ENCODE measurements at places on chromosomes 5 and 9. TPM values are rescaled to one million over a fixed set of nuclear protein-coding genes. Genes with fewer than 3 reads are reported as not detected.
A peak's percentile ranks its signal among the peaks of the same experiment; 100 is the strongest.

MACROH2A1 gene
- total RNA-seq, result 179 TPM

C9orf50 gene
- not detected for total RNA-seq

TMEM8B gene
- 13.7 TPM for total RNA-seq

PHYHD1 gene
- 46.5 TPM for total RNA-seq

CER1 gene
- not detected for total RNA-seq

FBP2 gene
- total RNA-seq, result not detected

GARIN3 gene
- not detected for total RNA-seq

CARD9 gene
- total RNA-seq, result 10.0 TPM

ACTBL2 gene
- not detected for total RNA-seq

IFNK gene
- not detected for total RNA-seq

SMIM33 gene
- total RNA-seq, result not detected

ECPAS gene
- total RNA-seq, result 84.9 TPM

LYRM7 gene
- total RNA-seq, result 6.0 TPM

DNA sequence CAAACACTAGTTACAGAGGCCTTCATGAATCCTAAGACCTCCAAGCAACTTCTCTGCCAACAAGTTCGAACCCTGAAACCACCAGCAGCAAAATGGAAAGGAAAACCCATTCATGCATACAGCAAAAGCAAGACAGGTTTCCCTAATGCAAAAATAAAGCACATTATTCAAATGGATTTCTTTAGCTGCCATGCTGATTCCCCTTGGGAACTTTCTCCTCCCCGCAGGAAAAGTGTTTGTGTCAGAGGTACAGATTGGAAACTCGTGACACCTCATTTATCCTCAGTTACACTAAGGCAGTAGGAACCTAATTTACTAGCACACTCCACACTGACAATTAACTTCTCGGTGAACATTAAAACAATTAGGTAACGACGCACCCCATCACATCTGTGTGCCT, 63.4 kb downstream of the TLE1 start:
- H3K36me3 ChIP-seq, result no peaks in the 10 kb centered on the region
- DNase-seq, result no peak
- no peak overlapping the region for H3K27ac ChIP-seq
- no peak overlapping the region for H3K4me3 ChIP-seq
- no peaks in the 10 kb centered on the region for H3K27me3 ChIP-seq
- no peaks in the 10 kb centered on the region for H3K4me1 ChIP-seq

DNA sequence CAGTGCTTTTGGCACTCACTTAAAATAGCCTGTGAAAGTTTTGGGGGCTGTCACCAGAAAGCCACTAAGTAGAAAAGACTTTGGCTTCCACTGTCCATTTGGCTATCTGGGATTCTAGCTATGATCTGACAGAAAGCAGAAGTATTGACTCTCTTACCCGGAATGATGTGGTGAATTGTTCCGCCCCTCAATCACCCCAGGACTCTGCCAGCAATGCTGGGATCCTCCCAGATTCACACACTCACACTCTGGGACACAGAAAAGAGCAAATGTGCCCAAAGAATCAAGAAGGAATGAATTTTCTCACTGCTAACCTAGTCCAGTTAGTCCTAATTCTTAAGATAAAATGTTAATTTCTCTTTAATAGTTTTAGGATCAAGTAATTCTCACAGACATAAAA, 576.9 kb downstream of the BNC2 start:
- H3K27ac ChIP-seq, result no peak overlapping the region
- no peak overlapping the region for H3K4me3 ChIP-seq
- H3K36me3 ChIP-seq, result no peaks in the 10 kb centered on the region
- H3K27me3 ChIP-seq, result no peaks in the 10 kb centered on the region
- H3K4me1 ChIP-seq, result no peaks in the 10 kb centered on the region

DNA sequence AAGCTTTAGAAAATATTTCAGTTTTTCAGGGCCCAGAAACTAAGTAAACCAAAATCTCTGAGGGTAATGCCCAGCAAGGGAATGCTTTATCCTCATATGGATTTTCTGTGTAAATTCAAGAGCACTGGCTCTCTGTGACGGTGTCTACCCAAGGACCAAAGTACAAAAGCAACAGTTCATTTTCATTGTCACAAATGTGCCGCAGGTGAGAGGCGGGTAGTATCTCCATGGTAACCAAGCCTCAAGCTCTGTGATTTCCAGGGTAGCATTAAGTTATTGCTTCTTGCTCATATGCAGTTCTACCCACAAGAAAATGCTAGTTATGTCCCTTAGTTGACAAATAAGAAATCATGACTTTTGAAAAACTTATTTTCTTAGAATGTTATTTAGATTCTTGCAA, 164.3 kb downstream of the MTRR start:
- no peaks in the 10 kb centered on the region for H3K36me3 ChIP-seq
- H3K4me1 ChIP-seq, result no peaks in the 10 kb centered on the region
- no peak overlapping the region for H3K4me3 ChIP-seq

DNA sequence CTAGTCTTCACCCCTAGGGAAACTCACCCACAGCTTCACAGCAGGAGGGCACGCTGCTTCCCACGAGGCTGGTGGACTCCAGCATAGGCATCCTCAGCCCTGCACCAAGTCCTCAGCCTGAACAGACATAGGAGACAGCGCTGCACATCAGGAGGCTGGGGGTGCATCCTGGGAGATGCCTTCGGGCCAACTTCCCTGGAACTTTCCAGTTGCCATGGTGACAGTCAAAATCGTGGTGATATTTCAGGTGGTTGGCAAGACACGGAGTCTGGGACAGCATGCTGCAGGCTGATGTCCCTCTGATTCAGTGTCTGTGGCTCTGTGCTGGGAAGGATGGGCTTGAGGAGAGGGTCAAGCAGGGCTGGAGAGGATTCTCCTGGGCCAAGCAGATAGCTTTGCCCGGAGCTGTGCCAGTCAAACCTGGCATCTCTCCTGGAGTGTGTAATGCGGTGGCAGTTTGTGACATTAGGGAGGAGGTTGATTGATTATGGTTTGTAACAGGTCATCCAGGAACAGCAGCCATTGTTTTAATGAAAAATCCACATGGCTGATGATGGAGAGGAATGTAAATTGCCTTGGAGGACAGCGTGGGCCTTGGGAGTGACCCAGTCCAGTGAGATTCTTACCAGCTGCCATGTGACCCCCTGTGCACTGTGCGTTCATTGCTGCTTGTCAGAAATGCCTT, 35.6 kb upstream of the SEMA4D start:
- no peaks in the 10 kb centered on the region for H3K36me3 ChIP-seq
- no peaks in the 10 kb centered on the region for H3K27me3 ChIP-seq
- H3K27ac ChIP-seq, result no peak overlapping the region
- H3K4me1 ChIP-seq, result peaks cover 13% of the 10 kb centered on the region

GRCh38 chr5:83101514-83101913, 24.2 kb downstream of the XRCC4 start:
- DNase-seq, result no peak
- no peaks in the 10 kb centered on the region for H3K27me3 ChIP-seq
- H3K36me3 ChIP-seq, result no peaks in the 10 kb centered on the region
- H3K4me1 ChIP-seq, result peaks cover 8% of the 10 kb centered on the region

- no peaks in the 10 kb centered on the region for H3K27me3 ChIP-seq
- H3K4me1 ChIP-seq, result peaks cover 21% of the 10 kb centered on the region
- no peak overlapping the region for H3K4me3 ChIP-seq
These were observed 2.9 kb upstream of the PHF2 start for GRCh38 chr9:93573516-93573828.

DNA sequence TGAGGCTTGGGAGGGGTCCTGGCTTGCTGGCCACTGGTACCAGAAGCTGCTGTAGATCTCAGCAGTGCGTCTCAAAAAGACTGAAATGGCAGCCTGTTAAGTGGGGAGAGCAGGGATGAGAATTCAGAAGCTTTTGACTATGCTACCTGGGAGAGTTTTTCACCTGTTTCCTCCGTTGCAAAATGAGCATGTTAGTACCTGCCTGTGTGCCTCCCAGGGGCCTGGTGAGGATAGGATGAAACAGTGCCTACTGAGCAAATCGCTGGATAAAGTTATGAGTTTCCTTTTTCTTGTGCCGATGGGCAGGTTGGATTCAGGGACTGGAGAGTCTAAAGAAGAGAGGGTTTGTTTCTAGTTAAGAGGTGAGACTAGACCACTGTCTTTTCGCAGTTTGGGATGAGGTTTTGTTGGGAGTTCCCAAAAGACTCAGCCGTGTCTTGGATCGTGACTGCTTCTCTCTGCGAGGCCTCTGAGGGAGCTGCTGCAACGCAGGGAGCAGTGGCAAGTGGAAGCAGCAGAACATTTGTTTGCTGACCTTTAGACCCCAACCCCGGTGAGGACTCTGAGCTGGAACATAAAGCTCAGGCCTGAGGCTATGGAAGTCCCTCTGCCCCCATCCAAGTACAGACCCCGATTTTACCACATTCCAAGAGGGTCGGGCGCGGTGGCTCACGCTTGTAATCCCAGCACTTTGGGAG, 1.4 kb downstream of the RALGPS1 start:
- H3K4me1 ChIP-seq, result peaks cover 6% of the 10 kb centered on the region
- no peaks in the 10 kb centered on the region for H3K36me3 ChIP-seq
- peak overlapping the region; percentile 50 for H3K4me3 ChIP-seq
- no peak for DNase-seq

- H3K36me3 ChIP-seq, result no peaks in the 10 kb centered on the region
- no peak overlapping the region for H3K27ac ChIP-seq
- no peaks in the 10 kb centered on the region for H3K27me3 ChIP-seq
- DNase-seq, result no peak
These were observed 272.0 kb downstream of the EFNA5 start for GRCh38 chr5:107398703-107399102.

DNA sequence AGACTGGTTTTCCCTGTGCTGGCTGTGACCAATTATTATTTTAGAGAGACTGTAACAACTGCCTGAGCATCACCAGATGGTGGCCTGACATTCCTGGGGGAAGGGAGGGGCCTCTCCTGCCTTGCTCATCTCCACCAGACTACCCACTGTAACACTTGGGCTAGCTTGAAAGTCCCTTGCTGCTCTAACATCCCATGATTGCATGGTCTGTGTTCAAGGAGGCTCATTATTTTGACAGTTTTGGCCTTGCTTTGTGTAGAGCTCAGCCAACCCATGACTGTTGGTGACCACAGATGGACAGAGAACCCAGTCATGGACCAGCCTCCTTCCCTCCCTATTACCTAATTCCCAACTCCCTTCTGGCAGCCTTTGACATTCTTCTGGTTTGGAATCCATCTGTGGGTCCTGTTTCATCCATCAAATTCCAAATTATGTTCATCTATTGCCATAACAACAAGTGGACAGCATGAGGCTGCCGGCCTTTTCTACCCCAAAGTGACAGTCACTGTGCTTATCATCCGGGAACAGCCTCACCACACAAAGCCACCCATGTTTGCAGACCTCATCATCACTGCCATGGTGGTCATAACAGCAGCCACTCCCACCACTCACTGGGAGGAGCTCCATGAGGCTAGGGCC, 49.0 kb upstream of the ICE1 start:
- no peak overlapping the region for H3K27ac ChIP-seq
- DNase-seq, result no peak
- H3K36me3 ChIP-seq, result no peaks in the 10 kb centered on the region
- no peak overlapping the region for H3K4me3 ChIP-seq
- H3K4me1 ChIP-seq, result no peaks in the 10 kb centered on the region

DNA sequence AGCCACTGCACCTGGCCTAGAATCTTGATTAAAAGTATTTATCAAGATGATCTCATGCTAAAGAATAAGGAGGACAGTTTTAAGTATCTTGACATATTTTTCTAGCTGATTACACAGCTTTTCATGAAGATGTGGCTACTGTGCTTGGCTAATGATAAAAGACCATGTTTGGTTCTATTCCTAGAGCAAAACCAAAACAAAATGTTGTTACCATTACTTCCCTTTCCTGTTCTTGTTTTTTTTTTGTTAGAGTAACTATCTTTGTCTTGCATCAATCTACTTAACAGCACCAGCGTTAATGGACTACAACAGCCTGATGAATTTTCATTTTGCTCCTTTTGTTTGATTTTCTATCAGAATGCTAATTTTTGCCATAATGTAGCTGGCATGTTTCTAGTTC, 86.2 kb upstream of the DHFR start:
- no peaks in the 10 kb centered on the region for H3K4me1 ChIP-seq
- no peak overlapping the region for H3K4me3 ChIP-seq
- H3K27ac ChIP-seq, result no peak overlapping the region
- no peaks in the 10 kb centered on the region for H3K27me3 ChIP-seq
- DNase-seq, result no peak

DNA sequence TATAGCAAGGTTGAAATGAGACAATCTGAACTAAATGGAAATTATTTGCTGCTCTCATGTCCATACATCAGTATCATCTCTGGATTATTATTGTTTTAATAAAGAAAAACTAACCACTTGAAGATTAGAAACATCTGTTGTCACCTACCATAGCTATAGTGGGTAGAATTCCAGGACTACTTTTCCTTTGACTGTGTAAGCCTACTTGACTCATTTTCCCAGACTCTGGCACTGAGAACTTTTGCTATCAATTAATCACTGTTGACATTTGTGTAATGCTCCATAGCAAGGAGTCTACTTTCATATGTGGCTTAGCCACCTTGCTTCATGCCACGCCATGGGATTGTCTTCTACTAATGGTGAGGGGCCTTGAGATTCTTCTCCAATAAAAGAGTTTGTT, 59.9 kb upstream of the ARRDC3 start:
- no peaks in the 10 kb centered on the region for H3K27me3 ChIP-seq
- no peak for DNase-seq
- H3K27ac ChIP-seq, result no peak overlapping the region
- no peaks in the 10 kb centered on the region for H3K36me3 ChIP-seq
- H3K4me3 ChIP-seq, result no peak overlapping the region
- no peaks in the 10 kb centered on the region for H3K4me1 ChIP-seq

DNA sequence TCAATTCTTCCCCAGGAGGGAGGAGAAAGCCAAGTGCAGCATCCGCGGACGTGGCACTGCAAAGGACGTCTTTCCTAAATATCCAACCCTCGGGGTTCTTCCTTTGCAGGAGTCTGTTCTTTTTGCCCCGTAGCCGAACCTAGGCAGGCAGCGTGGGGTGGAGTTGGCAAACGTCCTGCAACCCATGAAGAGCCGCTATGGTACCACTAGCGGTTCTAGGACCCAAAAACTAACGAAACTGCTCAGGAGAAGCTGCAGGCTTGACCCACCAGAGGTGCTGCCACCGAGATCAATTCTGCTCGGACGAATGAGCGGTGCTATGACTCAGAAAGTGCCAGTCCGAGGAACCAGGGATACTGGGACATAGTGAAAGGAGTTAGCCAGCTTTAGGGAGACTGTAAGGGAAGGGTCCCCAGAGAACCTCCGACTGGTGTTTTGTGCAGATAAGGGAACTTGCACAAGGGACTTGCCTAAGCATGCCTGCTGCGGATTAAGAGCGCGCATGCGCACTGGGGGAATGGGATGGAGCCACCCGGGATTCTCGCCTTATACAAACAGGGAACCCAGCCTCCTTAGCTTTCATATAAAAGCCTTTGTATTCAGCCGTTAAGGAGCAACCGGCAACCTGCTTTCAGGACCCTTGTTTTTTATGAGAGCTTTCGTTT, 32.7 kb downstream of the ANXA2R start:
- H3K27me3 ChIP-seq, result peaks cover 39% of the 10 kb centered on the region
- peak overlapping the region; percentile 48 for H3K4me3 ChIP-seq
- H3K36me3 ChIP-seq, result no peaks in the 10 kb centered on the region
- H3K27ac ChIP-seq, result peak overlapping the region; percentile 94

GRCh38 chr9:128382261-128382660, 11.1 kb downstream of the URM1 start:
- no peak overlapping the region for H3K4me3 ChIP-seq
- DNase-seq, result no peak
- peaks cover 60% of the 10 kb centered on the region for H3K36me3 ChIP-seq
- H3K27me3 ChIP-seq, result no peaks in the 10 kb centered on the region
- H3K4me1 ChIP-seq, result no peaks in the 10 kb centered on the region

- H3K36me3 ChIP-seq, result no peaks in the 10 kb centered on the region
- peaks cover 31% of the 10 kb centered on the region for H3K4me1 ChIP-seq
- H3K27ac ChIP-seq, result peak overlapping the region; percentile 55
- peak; percentile 48 for DNase-seq
- H3K4me3 ChIP-seq, result no peak overlapping the region
These were observed 152.6 kb downstream of the RGS3 start for GRCh38 chr9:113616116-113616515.

Measured in upper lobe of right lung (tissue), 1 donor.